ENCODE measurements at places on chromosomes 13 and 19. TPM values are rescaled to one million over a fixed set of nuclear protein-coding genes. Genes with fewer than 3 reads are reported as not detected.

DNA sequence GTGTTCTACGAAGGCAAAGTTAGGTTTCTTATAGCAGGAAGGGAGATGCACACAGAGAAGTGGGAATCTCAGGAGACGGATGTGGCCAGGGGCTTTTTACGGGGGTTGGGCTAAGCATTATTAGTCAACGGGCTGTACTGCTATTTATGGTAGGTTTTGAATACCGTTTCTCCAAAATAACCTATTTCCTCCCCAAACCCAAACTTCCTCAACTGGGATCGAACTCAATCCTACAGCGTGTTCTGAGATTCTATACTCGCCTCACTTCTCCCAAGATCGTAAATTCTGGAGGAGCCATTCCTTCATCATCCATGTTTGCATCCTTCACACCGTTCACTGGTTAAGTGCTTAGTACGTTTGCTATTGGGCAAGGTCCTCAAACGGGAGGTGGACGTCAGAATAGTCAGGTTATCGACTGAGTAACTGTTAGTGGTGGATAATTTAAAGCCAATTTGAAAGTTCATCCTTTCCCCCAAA, 1.2 kb upstream of the TRIM13 start:
- peaks cover 33% of the 10 kb centered on the region for H3K36me3 ChIP-seq
- no peaks in the 10 kb centered on the region for H3K27me3 ChIP-seq
- H3K4me3 ChIP-seq: peak overlapping the region; percentile 68

- DNase-seq: no peak
- H3K27ac ChIP-seq: no peak overlapping the region
- H3K36me3 ChIP-seq: peaks cover 33% of the 10 kb centered on the region
- no peak overlapping the region for H3K4me3 ChIP-seq
- H3K27me3 ChIP-seq: peaks cover 19% of the 10 kb centered on the region
- H3K4me1 ChIP-seq: peaks cover 41% of the 10 kb centered on the region
These were observed 1.7 kb upstream of the ADM5 start for GRCh38 chr19:49687566-49688316.

DNA sequence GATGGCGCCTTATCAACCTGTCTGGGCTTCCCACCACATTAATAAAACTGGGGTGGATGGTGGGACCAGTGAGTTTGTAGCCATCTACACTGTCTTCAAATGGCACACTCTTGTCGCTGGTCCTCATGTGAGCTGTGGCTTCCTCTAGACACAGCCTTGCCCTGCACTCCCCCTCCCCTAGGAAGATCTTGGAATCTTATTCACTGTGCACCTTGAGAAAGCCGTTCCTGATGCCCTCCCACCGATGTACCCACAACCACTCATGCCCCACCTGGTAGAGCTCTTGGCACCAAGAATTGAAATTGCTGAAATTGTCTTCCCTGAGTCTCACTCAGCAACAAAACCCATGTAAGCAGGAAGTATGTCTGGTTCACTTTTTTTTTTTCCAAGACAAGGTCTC, 146.0 kb downstream of the PTPRS start:
- H3K4me1 ChIP-seq: no peaks in the 10 kb centered on the region
- no peak for DNase-seq
- no peak overlapping the region for H3K27ac ChIP-seq
- no peaks in the 10 kb centered on the region for H3K36me3 ChIP-seq
- no peak overlapping the region for H3K4me3 ChIP-seq

- no peak overlapping the region for H3K4me3 ChIP-seq
- no peaks in the 10 kb centered on the region for H3K36me3 ChIP-seq
- no peak overlapping the region for H3K27ac ChIP-seq
- H3K27me3 ChIP-seq: no peaks in the 10 kb centered on the region
- H3K4me1 ChIP-seq: no peaks in the 10 kb centered on the region
These were observed 480.7 kb downstream of the LMO7 start for GRCh38 chr13:76116751-76117360.

GRCh38 chr13:108325863-108326262, 56.3 kb downstream of the TNFSF13B start:
- no peak overlapping the region for H3K4me3 ChIP-seq
- peaks cover 5% of the 10 kb centered on the region for H3K4me1 ChIP-seq
- H3K36me3 ChIP-seq: no peaks in the 10 kb centered on the region
- no peak overlapping the region for H3K27ac ChIP-seq
- DNase-seq: no peak
- H3K27me3 ChIP-seq: peaks cover 12% of the 10 kb centered on the region

GRCh38 chr13:24050292-24050711, 110.2 kb upstream of the SPATA13 start:
- no peak overlapping the region for H3K4me3 ChIP-seq
- no peaks in the 10 kb centered on the region for H3K27me3 ChIP-seq
- no peak overlapping the region for H3K27ac ChIP-seq
- DNase-seq: no peak

DNA sequence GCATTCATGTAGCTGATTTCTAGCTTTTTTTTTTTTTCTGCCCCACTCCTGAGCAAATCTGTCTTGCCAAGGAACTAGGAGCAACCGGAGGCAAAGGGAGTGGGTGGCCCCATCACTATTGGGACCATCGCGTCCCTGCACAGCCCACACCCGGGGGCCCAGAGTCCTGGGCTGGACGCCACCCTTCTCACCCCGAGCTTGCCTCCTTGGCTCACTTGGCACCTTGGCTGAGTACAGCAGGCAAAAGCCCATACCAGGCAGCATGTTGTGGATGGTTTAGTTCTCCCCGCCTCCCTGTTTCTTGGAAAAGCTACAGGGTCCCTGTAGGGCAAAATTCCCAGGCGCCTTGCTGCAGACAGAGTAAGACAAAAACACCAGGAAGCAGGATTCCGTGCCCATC, 13.7 kb downstream of the SMIM24 start:
- no peaks in the 10 kb centered on the region for H3K27me3 ChIP-seq
- no peaks in the 10 kb centered on the region for H3K36me3 ChIP-seq
- H3K4me1 ChIP-seq: no peaks in the 10 kb centered on the region
- no peak overlapping the region for H3K4me3 ChIP-seq
- no peak overlapping the region for H3K27ac ChIP-seq
- no peak for DNase-seq

GRCh38 chr13:81726037-81726726, 1385.3 kb upstream of the SPRY2 start:
- no peak for DNase-seq
- no peaks in the 10 kb centered on the region for H3K4me1 ChIP-seq

DNA sequence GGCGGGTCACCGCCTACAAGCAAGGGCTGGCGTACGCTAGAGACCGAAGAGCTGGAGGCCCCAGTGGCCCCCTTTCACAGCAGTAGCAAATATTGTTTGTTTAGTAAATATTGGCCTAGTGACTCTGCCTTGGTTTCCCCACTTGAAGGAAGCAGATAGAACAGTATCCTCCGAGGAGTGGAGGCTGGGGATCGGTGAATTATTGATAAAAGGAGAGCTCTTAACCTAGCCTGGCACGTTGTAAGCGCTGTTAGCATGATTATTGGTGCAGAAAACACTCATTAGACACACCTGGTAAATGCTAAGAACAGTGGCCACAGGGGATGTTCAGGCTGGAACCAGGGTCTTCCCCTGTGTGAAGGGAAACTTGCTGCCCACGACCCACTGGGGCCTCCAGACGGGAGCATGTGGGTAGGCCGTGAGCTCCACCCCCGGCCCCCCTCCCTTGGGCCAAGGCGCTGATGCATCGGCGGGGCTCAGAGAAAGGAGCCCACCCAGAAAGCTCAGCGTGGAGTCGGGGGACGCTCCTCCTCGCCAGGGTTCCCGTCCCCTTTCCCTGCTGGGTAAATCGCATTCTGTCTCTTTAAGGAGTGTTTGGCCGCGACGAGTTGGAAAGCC, 2.3 kb downstream of the IER2 start:
- peak overlapping the region; percentile 99 for H3K4me3 ChIP-seq
- peaks cover 36% of the 10 kb centered on the region for H3K36me3 ChIP-seq

DNA sequence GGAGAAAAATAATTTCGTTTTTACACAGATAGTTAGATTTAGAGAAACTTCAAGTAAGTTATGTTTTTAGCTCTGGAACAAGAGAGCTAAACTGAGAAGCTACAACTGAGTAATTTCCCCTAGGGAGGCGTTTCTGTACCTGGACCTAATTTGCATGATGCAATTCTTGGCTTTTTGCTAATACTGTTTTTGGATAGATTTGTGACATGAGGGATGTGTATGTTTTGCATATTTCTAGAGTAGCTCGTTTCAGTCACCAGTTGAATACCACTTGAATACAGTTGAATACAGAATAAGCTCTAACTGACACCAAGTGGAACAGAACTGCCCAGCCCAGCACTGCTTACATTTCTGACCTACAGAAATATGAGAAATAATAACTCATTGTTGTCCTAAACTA, 1227.9 kb upstream of the SPRY2 start:
- H3K36me3 ChIP-seq: no peaks in the 10 kb centered on the region
- no peaks in the 10 kb centered on the region for H3K4me1 ChIP-seq
- no peak overlapping the region for H3K4me3 ChIP-seq
- H3K27me3 ChIP-seq: no peaks in the 10 kb centered on the region
- H3K27ac ChIP-seq: no peak overlapping the region
- DNase-seq: no peak

Gene ZNF607
- total RNA-seq: 4.4 TPM

Gene C2CD4C
- not detected for total RNA-seq

Gene ZNF443
- 5.7 TPM for total RNA-seq

Gene PLPPR3
- total RNA-seq: not detected

Gene SIGLEC8
- not detected for total RNA-seq

Gene LILRA5
- not detected for total RNA-seq

Gene ZSWIM9
- total RNA-seq: 10.3 TPM
